Renal cortex interstitium (tissue), 15 donors: ENCODE measurements at places on chromosomes 2 and 18. TPM values are rescaled to one million over a fixed set of nuclear protein-coding genes. Genes with fewer than 3 reads are reported as not detected.
A peak's percentile ranks its signal among the peaks of the same experiment; 100 is the strongest.

DNA sequence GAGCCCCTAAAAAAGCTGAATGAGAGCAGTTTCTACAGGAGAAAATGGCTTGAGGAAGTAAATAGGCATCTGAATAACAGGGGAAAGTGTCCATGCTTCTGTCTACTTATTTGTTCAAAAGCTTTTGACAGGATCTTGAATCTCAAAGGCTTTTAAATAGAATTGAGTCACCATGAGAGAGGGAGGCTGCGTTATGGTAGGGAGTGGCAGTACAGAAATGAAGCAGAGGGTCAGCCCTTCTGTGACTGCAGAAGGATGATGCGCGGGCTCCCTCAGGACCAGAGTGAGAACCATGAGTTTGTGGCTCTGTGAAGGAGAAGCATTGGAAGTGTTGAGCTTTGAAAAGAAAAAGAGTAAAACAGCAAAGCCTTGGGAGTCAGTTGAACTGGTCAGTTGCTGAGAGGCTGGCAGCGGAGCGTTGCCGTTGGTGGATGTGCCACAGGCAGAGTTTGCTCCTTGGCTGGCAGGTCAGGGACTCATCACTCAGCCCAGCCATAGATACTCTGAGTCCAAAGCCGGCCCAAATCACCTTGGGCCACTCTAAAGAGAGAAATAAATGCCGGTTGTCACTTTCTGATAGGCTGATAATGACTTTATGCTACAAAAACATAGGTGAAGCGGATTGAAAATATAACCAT, 17.4 kb downstream of the COPS7B start:
- DNase-seq, result no peak

GRCh38 chr2:51387235-51387634, 355.3 kb upstream of the NRXN1 start:
- DNase-seq, result no peak

DNA sequence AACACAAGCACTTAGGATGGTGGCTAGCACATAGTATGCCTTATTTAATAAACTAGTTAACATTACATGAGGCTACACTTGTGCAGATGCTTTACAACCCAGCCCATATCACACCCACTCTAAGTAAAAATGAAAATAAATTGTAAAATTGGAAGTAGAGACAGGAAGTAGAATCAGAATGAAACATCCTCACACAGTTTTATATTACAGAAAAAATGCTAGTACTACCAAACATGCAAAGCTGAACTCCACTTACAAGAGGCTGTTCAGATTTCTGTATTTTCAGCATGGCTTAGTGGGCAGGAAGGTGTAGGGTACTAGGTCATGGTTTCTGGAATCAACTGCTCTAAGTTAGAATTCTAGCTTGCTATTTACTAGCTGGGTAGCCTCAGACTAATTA, 18.2 kb upstream of the CRIM1 start:
- DNase-seq, result no peak

GRCh38 chr18:10410472-10411308, 43.7 kb upstream of the APCDD1 start:
- DNase-seq, result no peak

The KCNE4 gene
- 12.8 TPM for polyA plus RNA-seq

The UBE2E3 gene
- 259 TPM for polyA plus RNA-seq

DNA sequence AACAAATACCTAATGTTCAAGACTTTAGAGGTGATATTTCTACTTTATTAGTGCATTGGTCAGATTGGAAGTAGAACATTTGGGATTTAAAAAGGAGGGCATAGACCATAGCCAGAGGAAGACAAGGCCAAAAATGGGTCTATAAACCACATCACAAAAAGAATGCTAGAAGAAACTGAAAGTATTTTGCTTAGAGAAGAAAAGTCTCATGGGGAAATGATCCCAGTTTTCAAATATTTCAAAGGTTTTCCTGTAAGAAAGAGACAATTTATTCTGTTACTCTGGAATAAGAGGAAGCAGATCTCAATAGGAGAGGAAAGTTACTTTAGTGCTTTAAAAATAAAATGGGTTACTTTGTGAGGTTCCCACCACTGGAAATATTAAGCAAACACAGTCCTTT, 341.4 kb downstream of the TNS1 start:
- no peak for DNase-seq

- DNase-seq, result no peak
Observed at GRCh38 chr2:45851576-45852304, 200.3 kb downstream of the PRKCE start.

The UGT1A4 gene
- polyA plus RNA-seq, result not detected

GRCh38 chr18:25896178-25896780, 194.1 kb downstream of the SS18 start:
- DNase-seq, result peak; percentile 20

- DNase-seq, result no peak
Observed at GRCh38 chr2:10826026-10826425, 13.4 kb upstream of the PDIA6 start.

- DNase-seq, result no peak
Observed at GRCh38 chr18:8031496-8031895, 464.4 kb downstream of the PTPRM start.

DNA sequence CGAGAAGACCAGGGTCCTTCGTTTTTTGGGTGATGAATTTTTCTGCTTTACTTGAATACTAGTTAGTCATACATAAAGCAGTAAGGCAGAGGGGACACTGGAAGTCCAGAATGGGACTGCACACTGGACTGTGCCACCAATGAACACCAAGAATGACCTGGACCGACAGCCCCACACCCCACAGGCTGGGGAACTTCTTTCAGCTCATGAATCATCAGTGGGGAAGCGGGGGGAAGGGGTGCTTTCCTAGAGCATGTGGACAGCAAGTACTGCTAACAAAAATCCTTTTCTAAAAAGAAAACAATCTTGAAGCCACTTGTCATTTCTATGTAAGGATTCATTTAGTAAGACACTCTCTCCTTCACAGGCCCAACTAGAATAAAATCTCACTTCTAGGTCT, 86.0 kb downstream of the DTNB start:
- no peak for DNase-seq
